ENCODE measurements at places on chromosomes 1 and 21. TPM values are rescaled to one million over a fixed set of nuclear protein-coding genes. Genes with fewer than 3 reads are reported as not detected.

DNA sequence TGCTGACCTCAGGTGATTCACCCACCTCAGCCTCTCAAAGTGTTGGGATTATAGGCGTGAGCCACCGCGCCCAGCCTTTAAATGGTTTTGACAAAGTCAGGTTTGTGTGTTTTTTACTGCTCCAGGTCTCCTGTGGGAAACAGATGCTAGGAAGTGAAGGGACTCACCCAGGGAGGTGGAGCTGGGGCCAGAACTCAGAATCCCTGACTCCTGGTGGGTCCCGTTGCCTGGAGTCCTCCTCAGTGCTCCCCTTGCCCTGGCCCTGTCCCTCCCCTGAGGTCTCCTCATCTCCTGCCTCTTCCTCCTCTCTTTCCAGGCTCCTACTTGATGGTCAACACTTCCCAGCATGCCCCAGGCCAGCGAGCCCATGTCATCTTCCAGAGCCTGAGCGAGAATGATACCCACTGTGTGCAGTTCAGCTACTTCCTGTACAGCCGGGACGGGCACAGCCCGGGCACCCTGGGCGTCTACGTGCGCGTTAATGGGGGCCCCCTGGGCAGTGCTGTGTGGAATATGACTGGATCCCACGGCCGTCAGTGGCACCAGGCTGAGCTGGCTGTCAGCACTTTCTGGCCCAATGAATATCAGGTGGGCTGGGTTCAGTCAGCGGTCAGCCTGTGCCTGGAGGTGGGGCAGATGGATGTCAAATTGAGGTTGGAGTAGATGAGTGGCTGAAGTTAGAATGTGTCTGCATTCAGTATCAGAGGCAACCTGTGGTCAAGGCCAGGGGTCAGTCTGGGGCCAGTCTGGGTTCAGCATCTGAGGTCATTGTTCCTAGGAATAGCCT lies 22.1 kb downstream of the PTPRU start:
- DNase-seq = no peak

GRCh38 chr1:202011994-202012393 lies 1.6 kb downstream of the ELF3 start:
- no peak for DNase-seq

TDRD5 gene
- not detected for total RNA-seq

ADAMTS1 gene
- total RNA-seq = 177 TPM
